ENCODE measurements at places on chromosomes 11 and 22.

- DNase-seq = no peak
These were observed 198.2 kb upstream of the POU2AF2 start for GRCh38 chr11:111047374-111047773.

- DNase-seq = no peak
These were observed 119.9 kb downstream of the FEZ1 start for GRCh38 chr11:125376117-125376516.

- DNase-seq = no peak
These were observed 311.0 kb downstream of the BUD13 start for GRCh38 chr11:116461789-116462188.

- no peak for DNase-seq
These were observed 565.7 kb downstream of the METTL15 start for GRCh38 chr11:28673691-28674432.

GRCh38 chr11:115290893-115291292, 213.3 kb downstream of the CADM1 start:
- DNase-seq = no peak

DNA sequence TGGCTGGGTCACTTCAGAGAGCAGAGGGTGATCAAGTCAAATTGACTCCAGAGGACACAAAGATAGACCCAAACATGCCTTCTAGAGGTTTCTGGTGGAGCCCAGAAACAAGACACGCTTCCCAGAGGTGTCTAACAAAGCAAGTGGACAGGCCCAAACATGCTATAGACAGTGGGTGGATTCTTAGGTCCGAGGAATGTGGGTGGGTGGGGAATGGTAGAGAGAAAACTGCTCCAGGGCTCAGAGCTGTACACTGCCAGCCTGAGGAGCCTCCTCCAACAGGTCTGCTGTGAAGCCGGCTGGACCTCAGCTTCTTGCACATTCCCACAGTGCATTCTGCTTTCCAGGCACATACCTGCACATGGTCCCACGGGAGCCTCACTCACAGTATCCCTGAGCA, 116.8 kb upstream of the NECTIN1 start:
- DNase-seq = no peak

DNA sequence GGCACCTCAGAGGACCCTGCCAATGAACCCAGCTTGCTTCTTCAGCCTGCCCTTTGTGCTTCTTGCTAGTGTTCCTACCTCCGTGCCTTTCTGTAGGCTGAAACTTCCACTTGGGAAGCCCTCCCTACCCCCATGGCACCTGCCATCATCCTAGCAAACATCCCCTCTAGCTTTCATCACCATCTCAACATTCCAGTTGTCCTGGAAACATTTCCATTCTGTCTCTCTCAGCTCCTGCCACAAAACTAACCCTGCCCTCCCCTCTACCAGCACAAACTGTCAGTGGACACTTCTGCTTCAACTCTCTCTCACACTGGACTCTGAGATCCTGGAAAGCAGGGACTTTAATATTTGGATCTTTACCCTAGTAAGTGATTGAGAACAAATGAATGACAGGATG, 525.8 kb upstream of the TENM4 start:
- DNase-seq = no peak

DNA sequence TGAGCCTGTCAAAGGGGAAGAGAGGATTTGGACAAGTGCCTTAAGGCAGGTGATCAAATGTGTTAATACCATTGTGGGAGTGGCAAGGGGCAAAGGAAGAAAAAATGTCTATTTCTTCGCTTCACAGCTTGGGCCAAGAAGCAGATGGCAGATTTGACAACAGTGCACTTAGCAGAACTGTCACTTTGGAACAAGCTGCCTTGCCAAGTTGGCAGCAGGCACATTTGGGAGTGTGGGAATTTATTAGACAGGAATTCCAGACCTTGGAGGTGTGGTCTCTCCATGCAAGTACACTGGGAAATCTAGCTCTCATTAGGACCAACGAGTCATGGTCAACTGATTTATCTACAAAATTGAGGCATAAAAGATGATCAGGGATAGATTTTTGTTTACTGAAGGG, 265.1 kb downstream of the NELL1 start:
- DNase-seq = no peak

DNA sequence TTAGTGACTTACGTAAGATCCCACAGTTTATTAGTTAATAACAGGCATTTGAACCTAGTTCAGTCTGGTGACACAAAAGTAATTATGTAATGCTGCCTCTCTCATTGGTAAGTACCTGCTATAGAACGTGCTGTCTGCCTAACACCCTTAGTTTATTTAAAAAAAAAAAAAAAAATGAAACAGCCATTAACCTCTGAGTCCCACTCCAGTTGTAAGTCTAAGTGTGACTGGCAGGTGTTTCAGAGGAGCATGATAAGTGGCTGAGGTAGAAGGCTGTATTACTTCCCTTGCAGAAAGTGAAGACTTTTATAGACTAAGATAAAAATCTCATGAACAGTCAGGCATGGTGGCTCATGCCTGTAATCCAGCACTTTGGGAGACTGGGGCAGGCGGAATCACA, 140.5 kb downstream of the TRIM44 start:
- DNase-seq = no peak

DNA sequence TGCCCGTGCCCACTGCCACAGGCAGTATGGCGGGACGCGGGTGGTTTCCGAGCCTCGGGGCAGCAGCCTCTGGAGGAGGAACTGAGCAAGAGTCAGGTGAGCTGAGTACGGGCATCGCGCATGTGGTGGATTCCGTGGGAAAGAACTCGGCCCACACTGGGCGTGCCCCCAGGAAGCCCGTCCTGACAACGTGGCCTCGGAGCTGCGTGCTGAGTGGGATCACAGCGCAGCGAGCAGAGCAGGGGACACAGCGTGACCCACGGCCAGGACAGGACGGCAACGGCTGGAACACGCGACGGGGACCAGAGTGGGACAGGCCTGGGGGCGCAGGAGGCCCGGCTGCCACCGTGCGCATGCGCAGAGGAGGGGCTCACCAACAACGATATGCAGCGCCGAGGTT, 36.8 kb downstream of the CERK start:
- no peak for DNase-seq

DNA sequence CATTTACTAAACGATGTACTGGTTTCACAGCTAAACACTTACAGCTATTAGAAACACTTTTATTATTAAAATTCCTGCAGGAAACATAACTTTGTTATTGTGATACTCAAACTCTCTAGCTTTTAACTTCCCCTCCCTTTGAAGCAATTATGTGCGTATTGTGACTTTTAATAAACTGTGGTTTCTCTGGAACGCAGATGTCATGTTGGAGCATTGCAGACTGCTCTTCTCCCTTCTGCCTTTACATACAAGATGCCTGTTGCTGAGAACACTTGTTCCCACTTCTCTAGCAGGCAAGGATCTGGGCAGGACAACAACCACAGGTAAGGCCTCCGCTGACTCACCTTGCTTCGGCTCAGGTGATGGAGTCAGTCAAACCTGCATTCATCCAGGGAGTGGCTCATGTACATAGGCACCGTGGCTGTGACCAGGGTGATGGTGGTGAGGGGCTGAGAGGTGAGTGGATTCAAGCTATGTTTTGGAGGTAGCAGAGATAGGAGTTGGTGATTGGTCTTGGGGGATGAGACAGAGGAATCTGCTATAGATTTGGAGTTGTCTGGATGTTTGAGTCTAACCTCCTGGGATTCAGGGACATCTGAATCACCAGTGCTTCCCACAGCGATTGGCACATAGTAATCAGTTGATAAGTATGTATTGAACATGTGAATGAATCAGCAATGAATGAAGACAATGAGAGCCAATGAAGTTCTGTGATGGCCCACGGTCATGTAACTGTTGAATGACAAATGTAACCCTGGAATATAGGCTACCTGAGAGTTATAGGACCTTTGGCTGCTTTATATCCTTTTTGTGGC, 106.0 kb downstream of the ADAMTS15 start:
- no peak for DNase-seq

- DNase-seq = no peak
These were observed 61.7 kb downstream of the PTPRJ start for GRCh38 chr11:48041877-48042695.

GRCh38 chr11:134529212-134530096, 117.4 kb upstream of the B3GAT1 start:
- DNase-seq = no peak

- DNase-seq = no peak
These were observed 120.9 kb downstream of the ST3GAL4 start for GRCh38 chr11:126476266-126476924.

GRCh38 chr11:30107899-30108298, 91.1 kb upstream of the KCNA4 start:
- no peak for DNase-seq

DNA sequence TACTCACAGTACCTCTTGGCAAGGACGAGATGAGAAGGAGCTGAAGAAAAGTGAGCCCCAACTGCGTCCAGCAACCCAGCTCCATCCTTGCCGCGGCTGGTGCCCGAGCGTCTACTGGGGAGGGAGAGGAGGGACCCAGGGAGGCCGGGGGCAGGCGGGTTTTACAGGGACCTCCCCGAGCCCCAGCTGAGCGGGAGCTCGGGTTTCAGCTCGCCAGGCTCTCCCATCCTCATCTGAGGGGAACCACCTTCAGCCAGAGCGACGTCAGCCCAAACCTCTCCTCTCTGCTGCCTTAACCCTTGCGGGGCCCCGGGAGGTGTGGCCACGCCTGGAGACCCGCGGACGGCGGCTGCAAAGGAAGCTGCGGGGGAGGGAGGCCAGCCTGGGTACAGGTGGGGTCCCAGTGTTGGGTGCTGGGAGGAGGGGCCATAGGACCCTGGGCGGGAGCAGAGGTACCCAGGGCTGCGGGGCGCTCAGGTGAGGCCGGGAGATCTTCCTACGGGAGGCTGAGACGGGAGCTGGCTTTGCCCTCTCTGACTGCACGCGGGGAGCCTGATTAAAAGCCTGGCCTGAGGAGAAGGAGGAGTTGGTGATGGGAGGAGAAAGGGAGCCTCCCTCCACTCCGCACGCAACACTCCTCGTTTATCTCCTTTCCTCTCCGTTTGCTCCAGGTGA, at the start of gene PAMR1:
Gene PAMR1 (minus strand): TSS at position 116 of the 675 bp plus-strand sequence. CDS start 31 bp downstream, at position 85.
- no peak for DNase-seq

- DNase-seq = no peak
These were observed 9.7 kb upstream of the ANKK1 start for GRCh38 chr11:113377681-113378412.

Data from CD4-positive, alpha-beta T cell treated with Interleukin-17A for 4 hours (primary cell).